ENCODE measurements at places on chromosomes 13 and 19.

DNA sequence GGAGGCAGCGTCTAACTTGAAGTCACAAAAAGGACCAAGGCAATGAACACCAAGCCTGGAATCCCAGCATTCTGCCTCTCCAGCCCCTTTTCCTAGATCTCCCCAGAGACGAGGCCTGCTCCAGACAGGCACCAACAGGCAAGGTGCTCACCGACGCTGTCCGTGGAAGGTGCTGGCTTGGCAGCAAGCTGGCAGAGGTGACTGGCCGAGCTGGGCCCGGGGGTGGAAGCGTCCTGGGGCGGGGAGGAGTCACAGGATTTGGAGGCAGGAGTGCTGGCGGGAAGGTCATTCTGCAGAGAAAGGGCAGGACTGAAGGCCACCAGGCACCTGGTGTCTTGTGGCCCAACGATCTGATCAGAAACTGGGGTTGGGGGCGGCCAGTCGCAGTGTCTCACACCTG lies 18.2 kb downstream of the TLE2 start:
- no peak for DNase-seq

DNA sequence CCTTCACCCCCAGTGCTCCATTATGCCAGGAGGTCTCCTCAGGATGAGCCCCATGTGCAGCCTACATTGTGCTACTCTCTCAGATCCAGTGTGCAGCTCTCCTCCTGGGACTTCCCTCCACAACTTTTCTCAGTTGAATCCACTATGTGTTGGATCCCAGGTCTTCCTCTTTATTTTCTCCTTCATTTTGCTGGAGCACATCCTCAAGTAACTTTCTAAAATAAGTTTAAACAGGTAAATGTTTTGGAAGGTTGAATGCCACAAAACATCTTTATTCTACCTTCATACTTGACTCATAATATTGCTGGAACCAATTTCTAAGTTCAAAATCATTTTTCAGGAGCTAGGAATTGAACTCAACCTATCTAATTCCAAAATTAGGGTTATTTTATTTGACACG lies 52.1 kb downstream of the C13orf46 start:
- DNase-seq: no peak

DNA sequence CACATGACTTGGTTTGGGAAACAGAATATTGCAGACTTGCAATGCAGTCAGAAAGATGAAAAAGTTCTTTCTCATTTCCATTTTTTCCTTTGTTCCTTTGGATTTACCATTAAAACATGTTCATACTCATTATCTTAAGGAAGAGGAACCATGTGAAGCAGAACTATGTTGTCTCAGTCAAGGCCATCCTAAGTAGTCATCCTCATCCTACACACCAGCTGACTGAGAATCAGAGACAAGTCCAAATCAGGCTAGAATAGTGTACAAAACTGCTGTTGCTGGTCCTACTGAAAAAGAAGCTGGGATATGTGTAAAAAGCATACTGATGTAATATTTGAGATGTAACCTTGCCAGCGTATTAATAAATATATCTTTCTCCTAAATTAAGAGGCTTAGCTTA lies 433.4 kb downstream of the SLITRK5 start:
- no peak for DNase-seq

GRCh38 chr19:46355234-46356148 lies 8.6 kb downstream of the PPP5C start:
- no peak for DNase-seq

GRCh38 chr19:57655443-57655842 lies 13.3 kb upstream of the ZSCAN4 start:
- DNase-seq: no peak

GRCh38 chr19:51501594-51502263 lies at the start of gene SIGLEC12:
SIGLEC12 (minus strand) TSS chr19:51501800; CDS start chr19:51501733, 67 bp downstream.
- DNase-seq: no peak

DNA sequence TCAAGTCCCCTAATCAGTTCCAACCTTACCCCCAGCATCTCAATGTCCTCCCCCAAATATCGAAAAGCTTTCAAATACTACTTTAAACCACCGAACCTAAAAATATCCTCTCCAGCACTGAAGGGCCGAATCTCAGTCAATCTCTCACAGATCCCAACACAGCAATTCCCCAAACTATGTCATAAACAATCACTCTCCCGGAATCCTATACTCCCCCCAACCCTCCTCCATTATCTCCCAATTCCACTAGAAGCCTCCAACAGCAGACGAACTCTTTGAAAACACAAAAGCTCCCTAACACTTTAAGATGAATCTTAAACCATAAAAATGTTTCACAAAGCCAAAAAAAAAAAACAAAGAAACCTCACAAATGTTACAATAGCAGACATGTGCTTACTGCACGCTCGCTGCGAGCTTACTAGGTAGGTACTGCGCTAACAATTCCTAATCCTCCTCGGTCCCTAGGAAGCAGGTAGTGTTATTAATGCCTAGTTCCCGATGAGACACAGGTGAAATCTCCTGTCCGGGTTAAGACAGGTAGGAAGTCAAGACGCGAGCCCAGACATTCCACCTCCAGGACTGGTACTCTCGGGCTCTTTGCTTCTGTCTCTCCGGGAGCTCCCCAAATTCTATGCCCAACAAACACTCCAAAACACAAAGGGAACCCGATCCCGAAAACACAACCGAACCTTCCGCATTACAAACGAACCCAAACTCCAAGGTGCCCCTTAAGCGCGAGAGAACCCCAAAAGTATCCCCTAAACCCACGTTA lies 14.2 kb downstream of the FBXO46 start:
- DNase-seq: no peak

DNA sequence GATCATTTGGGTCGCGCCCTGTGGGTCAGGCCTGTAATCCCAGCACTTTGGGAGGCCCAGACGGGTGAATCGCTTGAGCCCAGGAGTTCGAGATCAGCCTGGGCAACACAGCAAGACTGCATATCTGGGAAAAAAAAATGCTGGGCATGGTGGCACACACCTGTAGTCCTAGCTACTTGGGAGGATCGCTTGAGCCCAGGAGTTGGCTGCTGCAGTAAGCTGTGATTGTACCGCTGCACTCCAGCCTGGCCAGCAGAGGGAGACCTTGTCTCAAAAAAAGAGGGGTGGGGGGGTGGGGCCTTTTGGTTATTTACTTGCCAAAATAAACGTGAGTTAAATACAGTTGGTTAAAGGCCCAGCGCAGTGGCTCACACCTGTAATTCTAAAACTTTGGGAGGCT lies 9.8 kb upstream of the ZNF544 start:
- DNase-seq: peak; percentile 42

DNA sequence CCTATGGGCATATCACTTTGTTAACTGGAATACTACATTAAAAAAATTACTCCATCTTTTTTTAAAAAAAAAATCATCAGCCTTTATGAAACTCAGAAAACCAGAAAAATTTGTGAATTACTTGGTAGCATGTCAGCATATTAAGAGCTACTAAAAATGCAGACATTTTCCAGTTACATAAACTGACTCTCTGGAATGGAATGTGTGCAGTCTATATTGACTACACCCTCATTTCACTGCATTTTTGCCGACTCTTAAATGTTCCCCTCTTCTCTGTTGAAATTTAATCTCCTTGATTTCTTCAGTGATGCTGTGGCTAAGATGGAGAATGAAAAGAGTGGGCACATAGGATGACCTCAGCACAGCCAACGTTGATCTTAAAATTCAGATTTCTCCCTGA lies 393.8 kb downstream of the ITGBL1 start:
- no peak for DNase-seq

DNA sequence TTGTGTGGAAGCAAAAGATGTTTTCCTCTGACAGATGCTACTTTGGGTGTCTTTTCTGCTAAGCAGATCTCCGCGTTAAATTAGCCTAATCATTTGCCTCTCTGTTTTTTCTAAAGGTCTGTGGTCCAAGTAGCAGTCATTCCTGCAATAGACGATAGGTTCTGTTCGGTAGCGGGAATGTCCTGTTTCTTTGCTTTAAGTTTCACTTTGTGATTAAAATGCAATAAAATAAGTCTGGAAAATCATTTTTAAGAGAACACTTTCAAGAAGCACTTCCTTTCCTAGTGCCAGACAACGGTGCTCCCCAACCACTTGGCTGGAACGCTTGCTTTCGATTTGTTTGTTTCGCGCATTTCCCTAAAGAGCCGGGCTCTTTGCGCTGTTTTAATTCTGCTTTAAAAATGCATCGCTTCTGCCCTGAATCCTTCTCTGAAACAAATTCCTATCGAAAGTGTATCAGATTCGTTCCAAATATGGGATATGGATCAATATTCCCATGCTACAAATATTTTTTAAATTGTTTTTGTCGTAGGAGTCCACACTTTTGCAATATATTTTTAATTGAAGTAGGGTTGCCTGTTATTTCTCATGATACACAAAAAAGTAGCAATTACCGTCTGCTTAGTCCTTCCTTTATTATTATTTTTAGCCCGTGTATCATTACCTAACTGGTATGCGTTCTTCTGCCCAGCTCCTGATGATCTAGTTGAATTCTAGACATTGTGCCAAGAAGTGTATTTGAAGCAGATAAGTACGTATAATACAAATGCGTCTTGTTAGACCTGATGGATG lies 14.2 kb downstream of the ZIC2 start:
- no peak for DNase-seq

GRCh38 chr19:48713041-48713863 lies 6.3 kb downstream of the MAMSTR start:
- peak; percentile 23 for DNase-seq

- DNase-seq: no peak
These were observed 6.5 kb downstream of the EPHX3 start for GRCh38 chr19:15225760-15226159.

DNA sequence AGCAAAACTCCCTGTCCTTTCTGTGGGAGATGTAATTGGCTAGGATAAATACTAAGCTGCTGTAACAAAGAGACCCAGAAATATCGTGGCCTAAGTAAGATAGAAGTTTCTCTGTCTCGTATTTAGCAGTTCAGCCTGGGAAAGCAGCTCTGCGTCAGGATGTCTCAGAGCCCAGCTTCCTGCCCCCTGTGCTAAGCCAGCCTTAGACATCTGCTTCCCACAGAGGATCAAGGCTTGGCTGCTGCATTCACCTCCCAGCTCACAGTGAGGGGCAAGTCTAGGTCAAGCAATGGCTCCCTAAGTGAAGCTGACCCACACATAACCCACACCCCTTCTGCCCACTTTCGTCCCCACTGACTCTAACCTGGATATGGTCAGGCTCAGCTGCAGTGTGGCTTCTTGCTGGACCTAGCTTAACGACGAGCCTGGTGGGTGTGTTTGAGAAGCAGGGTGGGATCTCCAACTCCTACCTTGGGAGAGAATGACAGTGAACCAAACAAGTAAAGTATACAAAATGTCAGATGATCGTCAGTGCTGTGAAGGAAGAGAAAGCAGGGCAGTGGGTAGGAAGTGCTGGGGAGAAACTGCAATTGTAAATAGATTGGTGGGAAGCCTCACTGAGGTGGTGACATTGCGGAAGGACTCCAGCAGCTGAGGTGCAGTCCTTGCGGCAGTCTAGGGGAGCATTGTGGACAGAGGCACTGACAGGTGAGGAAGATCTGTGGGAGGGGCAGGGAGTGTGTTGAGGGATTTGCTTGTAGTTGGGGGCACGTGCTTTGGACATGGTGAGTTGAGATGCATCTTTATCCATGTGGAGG lies 82.9 kb downstream of the TNFRSF19 start:
- DNase-seq: no peak

GRCh38 chr13:20462533-20462915 lies 63.1 kb downstream of the CRYL1 start:
- no peak for DNase-seq

DNA sequence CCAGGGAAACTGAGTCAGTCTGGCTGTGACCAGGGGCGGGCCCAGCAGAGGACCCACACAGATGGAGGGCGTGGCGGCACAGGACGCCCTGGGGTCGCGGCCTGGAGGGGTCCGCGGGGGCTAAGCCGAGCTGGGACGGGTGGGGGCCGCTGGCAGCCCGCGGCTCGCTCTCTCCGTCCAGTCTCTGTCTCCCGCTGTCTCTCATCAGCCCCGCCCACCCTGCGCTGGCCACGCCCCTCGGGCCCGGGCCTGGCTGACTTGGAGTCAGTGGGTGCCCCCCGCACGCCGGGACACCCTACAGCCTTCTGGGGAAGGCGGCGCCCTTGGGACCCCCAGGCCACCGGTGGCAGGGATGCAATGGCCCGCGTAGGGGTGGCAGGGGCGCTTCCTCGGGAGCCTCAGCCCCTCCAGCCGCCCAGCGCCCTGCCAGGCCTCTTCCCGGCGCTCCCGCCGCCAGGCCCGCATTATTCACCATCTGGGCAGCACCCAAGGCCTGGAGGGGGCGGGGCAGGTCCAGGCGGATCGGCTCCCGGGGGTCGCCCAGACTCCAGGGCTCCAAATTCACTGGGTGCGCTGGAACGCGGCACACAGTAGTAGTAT lies at the start of gene TBXA2R:
Gene TBXA2R (minus strand): TSS at position 186 of the 600 bp plus-strand sequence. CDS start 6,241 bp downstream, outside the sequence.
- peak; percentile 69 for DNase-seq

DNA sequence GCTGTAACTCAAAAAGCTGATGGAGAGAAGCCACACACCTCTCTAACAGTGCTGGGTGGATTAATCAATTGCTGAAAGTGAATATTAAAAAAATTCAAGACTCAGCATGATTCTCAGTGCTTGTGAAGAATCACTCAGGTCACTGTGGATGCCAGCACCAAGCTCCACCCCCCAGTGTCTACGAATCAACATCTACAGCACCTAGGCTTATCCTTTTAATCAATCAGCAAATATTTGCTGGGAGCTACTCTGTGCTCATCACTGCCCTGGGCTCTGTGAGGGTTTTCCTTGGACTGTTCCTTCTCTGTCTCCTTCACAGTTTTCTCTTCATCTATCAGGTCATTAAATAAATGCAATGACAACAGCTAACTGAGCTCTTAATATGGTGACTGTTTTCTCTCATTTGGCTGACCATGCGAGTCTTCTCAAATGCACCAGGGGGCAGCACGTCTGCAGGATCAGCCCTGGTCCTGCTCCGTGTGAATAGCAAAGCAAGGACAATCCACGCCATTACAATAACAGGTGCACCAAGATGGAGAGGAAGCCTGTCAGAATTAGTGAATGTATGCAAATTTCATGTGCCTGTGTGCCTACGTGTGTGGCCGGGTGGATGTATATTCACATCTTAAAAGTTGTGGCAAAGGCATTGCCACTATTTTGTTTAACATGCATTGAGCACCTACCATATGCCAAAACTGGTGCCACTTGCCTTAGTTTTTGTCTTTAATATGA lies 14.6 kb upstream of the C13orf42 start:
- peak; percentile 53 for DNase-seq

GRCh38 chr13:19772306-19772705 lies 10.4 kb downstream of the PSPC1 start:
- no peak for DNase-seq

DNA sequence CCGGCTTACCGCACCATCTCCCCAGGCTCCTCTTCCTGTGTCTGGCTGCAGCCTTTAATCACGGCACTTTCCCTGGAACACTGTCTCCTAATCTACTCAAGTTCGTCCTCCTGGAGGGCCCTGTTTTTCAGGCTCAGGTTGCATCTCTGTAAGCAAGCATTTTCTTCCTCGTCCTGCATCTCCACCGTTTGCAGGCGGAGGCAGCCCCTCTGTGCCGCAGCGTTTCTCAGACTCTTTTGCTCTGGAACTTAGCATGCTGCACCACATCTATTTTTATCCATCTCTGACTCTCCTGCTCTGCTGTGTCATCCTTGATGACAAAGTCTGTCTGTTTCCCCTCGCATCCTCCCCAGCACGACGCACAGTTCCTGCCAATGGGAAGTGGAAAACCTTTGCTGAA lies 117.5 kb downstream of the ATP8A2 start:
- DNase-seq: peak; percentile 18

- DNase-seq: no peak
These were observed 46.0 kb downstream of the ATP11A start for GRCh38 chr13:112735791-112736190.

Measured in RPMI7951 (cell line).